ENCODE measurements at places on chromosomes 7 and 10. TPM values are rescaled to one million over a fixed set of nuclear protein-coding genes. Genes with fewer than 3 reads are reported as not detected.

NRF1 gene
- total RNA-seq, result 14.1 TPM

SORBS1 gene
- total RNA-seq, result 0.29 TPM

FAM25C gene
- total RNA-seq, result not detected

WDR91 gene
- total RNA-seq, result 7.1 TPM

LIPJ gene
- total RNA-seq, result under 0.01 TPM

FAM241B gene
- total RNA-seq, result not detected

UFSP1 gene
- total RNA-seq, result 4.7 TPM

PRSS1 gene
- not detected for total RNA-seq

FGFR2 gene
- 13.8 TPM for total RNA-seq

GUSB gene
- 32.6 TPM for total RNA-seq

LEP gene
- 0.36 TPM for total RNA-seq

SPRN gene
- total RNA-seq, result under 0.01 TPM

SPOCK2 gene
- 0.36 TPM for total RNA-seq

PAPOLB gene
- under 0.01 TPM for total RNA-seq

ETV1 gene
- total RNA-seq, result 15.9 TPM

PIK3AP1 gene
- 0.36 TPM for total RNA-seq

All from osteoblast (primary cell).